H4 (cell line): ENCODE measurements at places on chromosomes 16 and 17.

- DNase-seq: no peak
These were observed 721.0 kb upstream of the KIF2B start for GRCh38 chr17:53101706-53102105.

DNA sequence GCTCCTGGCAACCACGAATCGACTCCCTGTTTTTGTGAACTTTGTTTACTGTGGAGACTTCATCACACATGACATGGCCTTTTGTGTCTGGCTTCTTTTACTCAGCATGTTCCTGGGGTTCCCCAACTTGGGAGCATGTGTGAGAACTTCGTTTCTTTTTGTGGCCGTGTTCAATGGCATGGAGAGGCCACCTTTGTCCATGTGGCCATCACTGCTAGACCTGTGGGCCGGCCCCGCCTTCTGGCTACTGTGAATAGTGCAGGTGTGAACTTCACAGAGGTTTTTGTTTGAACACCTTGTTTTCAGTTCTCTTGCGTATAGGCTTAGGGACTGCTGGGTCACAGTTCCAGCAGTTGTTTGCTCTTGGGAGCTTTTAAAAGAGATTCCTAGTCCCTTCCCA is 5.7 kb upstream of the SLC38A8 start:
- no peak for DNase-seq

DNA sequence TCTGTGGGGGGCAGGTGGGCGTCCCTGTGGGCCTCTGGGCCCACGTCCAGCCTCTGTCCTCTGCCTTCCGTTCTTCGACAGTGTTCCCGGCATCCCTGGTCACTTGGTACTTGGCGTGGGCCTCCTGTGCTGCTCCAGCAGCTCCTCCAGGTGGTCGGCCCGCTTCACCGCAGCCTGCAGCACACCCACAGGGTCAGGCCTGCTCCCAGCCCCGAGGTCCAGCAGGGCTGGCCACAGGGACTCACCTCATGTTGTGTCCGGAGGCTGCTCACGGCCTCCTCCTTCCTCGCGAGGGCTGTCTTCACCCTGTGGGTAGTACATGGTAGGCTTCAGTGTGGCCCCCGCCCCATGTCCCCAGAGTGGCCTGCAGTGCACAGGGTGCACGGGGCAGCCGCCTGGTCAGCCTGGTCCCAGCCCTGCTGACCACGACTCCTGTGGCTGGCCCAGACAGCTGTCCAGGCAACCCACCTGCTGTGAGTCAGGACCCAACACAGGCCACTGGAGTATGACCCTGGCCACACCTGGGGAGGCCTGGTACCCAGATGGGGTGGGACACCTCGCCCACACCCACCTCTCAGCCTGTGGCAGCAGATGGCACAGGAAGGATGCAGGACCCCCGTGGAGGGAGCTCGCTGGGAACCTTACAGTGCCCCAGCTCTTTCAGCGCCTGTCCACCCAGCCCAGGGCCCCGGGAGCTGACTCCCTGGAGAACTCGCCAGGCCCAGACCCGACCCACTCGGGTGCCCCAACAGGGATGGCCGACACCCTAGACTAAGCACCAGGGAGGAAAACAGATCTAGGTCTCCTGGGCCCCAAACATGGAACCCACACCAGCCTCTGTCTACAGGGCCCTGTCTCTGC is 23.9 kb upstream of the AATK start:
- DNase-seq: no peak

GRCh38 chr16:21158208-21159110 is at the start of gene LDAF1:
Gene LDAF1 (plus strand): TSS chr16:21158674. CDS start chr16:21161183, 2,509 bp downstream.
- peak; percentile 54 for DNase-seq

GRCh38 chr16:84247331-84247730 is 7.5 kb upstream of the KCNG4 start:
- DNase-seq: no peak

- peak; percentile 78 for DNase-seq
These were observed 759.0 kb upstream of the SOX9 start for GRCh38 chr17:71361656-71362450.

DNA sequence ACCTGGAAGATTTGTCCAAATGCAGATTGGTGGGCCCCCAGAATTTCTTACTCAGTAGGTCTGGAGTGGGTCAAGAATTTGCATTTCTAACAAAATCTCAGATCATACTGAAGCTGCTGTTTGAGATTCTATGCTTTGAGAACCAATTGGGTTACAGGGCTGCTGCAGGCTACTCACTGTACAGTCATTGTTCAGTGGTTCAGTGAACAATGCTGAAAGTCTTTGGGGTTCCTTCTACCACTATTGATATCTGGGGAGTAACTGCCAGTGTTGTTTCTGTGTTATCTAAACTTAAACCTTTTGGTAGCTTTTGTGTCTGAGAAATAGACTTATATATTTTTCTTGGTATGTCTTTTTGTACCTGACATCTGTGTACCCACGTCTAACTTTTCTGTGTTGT is 187.5 kb downstream of the TANC2 start:
- DNase-seq: no peak

- no peak for DNase-seq
These were observed 23.6 kb downstream of the ALOX12B start for GRCh38 chr17:8063761-8064534.

GRCh38 chr17:978103-979093 is 1.2 kb downstream of the NXN start:
- DNase-seq: no peak

- no peak for DNase-seq
These were observed 9.6 kb downstream of the JPT2 start for GRCh38 chr16:1687427-1688316.

DNA sequence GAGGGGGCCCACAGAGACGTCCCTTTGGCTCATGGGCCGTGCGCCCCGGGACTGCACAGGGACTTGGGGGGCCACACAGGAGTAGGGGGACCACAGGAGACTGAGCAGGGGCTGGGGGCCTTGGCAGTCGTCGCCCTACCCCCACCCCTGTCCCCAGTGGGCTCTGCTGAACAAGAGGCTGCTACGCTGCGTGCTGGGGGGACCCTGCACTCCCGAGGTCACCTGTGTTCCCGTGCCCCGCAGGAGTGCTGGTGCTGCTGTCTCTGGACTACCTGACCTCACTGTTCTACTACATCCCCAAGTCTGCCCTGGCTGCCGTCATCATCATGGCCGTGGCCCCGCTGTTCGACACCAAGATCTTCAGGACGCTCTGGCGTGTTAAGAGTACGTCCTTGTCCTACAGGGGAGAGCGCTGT is 14.4 kb upstream of the RNF213 start:
- DNase-seq: no peak

DNA sequence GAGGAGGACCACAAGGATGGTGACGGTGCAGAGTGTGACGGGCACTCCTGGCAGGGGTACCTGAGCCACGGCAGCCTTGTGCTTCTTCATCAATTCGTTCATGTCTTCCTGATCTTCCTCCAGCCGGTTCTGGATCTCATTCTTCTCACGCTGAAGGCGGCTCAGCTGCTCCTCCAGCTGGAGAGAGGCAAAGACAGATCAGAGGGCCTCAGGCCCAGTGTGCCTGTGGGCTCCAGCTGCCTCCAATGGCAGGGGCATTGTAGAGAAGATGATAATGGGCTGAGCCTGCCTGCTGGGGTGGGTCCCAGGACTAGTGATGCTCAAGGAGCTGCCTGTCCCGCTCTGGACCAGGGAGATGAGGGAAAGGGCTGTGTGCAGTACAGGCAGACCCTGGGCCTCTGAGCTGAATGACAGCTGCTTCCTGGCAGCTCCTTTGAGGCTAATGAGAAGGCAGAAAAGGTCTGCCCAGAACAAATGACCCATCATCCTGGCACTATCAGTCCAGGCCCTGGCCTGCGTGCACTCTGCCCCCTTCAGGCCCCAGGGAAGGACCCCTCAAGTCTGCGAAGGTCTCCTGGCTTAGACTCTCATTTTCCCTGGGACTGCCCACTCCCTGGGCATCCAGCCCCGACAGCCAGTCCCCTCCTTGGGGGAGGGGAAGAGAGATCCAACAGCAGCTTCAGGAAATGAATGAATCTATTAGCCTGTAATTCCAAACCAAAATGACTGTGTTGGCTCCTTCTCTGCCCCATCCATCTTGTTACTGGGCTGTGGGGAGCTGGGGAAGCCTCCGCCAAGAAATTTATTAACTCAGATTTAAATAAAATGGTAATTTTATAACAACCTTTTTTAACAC is 48.0 kb downstream of the PIPOX start:
- no peak for DNase-seq

GRCh38 chr16:47043200-47043599 is 69.7 kb upstream of the DNAJA2 start:
- DNase-seq: no peak
